ENCODE measurements at places on chromosomes 7 and 10.

DNA sequence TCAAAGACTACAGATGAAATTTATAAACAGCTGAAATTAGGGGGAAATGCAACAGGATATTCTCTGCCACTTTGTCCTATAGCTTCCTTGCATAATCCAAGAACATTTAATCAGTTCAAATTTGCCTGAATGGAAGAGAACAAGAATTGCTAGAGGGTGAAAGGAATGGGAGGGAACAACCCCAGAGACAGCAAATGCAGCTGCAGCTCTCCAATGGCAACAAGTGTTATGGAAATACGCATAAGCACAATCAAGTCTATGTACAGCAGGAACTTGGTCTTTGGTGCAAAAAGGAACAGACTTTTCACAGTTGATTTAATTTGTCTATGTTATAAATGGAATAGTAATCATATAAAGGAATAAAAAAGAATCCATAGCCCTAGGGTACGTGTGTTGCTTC lies 269.0 kb upstream of the ETV1 start:
- H3K27ac ChIP-seq = no peak overlapping the region
- no peak overlapping the region for H3K4me3 ChIP-seq
- H3K36me3 ChIP-seq = no peaks in the 10 kb centered on the region
- no peaks in the 10 kb centered on the region for H3K4me1 ChIP-seq

DNA sequence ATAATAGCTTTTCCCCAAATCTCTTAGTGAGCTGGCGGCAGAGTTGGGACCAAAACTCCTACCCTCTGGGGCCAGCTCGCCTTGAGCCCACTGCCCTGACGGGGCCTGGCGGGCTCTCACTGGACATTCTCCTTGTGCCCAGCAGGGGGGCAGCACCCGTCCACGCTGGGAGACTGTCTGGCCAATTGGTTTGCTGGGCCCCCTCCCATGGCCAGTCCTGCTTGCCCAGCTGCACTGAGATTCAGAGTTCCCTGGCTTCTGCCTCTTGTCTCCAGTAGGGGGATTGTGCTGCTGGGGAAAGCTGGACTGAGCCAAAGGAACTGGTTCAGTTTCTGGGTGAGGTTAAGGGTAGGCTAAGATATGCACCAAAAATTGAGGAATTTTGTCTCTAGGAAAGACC lies 59.8 kb downstream of the RAMP3 start:
- no peak overlapping the region for H3K4me3 ChIP-seq
- H3K27ac ChIP-seq = no peak overlapping the region
- no peaks in the 10 kb centered on the region for H3K36me3 ChIP-seq
- peaks cover 3% of the 10 kb centered on the region for H3K27me3 ChIP-seq
- no peak for DNase-seq
- no peaks in the 10 kb centered on the region for H3K4me1 ChIP-seq

DNA sequence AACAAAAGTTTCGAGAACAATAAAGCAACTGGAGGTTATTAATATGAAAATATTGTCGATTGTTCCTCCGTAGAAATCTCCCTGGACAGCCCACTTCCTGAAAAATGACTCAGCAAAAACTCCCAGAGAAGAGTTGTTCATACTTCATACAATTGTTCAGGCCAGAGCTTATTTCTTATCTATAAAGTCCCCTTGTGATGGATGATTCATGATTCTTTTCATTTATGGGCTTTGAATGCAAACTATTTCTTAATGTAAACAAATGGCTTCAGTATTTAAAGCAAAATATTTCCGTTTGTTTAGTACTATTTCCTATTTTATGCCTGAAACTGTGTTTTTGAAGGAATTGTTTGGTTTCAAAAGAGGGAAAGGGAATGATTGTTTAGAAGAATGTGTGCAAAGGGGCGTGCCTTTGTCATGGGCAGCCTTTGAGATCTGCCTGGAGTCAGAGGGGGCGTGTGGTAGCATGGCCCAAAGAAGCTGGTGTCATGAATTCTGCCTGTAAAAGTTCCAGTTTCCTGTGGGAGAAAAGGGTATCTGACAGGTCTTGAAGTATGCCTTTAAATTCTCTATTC lies 26.2 kb upstream of the EXOC6 start:
- H3K27me3 ChIP-seq = no peaks in the 10 kb centered on the region
- peaks cover 55% of the 10 kb centered on the region for H3K4me1 ChIP-seq
- H3K27ac ChIP-seq = peak overlapping the region; percentile 97
- H3K4me3 ChIP-seq = no peak overlapping the region
- no peaks in the 10 kb centered on the region for H3K36me3 ChIP-seq

DNA sequence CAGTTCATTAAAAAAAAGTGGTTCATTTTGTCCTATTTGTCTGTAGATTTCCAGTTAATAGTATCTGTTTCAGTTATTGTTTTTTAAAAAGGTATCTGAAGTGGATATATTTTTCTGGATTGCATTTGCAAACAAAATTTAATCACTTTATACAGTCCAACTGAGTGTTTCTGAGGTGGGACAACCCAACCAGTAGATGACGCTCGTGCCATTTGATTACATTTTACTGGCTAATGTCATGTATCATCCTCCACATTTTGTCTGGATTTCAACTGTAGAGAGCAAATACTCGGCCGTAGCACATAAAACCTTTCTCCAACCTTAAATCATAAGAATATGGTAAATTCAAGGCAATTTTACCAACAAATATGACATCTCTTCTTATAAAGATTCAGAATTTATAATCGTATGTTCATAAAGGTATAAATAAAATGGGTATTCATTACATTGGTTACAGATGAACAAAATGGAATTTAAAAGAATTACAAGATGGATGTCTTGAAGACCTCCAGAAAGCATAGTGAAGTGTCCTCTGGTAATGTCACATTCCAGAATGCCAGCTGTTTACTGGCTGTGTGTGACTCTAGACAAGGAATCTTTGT lies 789.0 kb downstream of the PHTF2 start:
- no peak for DNase-seq
- H3K4me1 ChIP-seq = no peaks in the 10 kb centered on the region

DNA sequence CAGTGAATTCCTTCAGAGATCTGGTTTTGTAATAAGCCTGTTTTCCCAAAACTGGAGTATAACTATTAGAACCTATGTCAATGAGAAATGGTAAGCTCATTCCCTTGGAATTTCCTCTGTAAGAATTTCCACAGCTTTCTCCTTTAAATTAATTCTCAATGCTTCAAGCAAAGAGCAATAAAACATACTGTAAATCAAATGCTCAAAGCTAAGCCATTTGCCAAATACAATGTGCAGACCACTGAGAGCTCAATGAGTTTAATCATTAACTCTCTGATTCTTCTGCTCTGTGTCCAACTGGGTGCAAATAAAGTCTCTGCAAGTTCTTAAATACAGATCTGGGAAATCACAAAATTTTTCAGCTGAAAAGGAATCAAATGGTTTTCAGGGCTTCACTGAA lies 227.6 kb upstream of the IMMP2L start:
- no peak overlapping the region for H3K4me3 ChIP-seq
- H3K4me1 ChIP-seq = no peaks in the 10 kb centered on the region
- H3K27me3 ChIP-seq = no peaks in the 10 kb centered on the region
- peak; percentile 28 for DNase-seq
- no peak overlapping the region for H3K27ac ChIP-seq
- H3K36me3 ChIP-seq = peaks cover 22% of the 10 kb centered on the region

DNA sequence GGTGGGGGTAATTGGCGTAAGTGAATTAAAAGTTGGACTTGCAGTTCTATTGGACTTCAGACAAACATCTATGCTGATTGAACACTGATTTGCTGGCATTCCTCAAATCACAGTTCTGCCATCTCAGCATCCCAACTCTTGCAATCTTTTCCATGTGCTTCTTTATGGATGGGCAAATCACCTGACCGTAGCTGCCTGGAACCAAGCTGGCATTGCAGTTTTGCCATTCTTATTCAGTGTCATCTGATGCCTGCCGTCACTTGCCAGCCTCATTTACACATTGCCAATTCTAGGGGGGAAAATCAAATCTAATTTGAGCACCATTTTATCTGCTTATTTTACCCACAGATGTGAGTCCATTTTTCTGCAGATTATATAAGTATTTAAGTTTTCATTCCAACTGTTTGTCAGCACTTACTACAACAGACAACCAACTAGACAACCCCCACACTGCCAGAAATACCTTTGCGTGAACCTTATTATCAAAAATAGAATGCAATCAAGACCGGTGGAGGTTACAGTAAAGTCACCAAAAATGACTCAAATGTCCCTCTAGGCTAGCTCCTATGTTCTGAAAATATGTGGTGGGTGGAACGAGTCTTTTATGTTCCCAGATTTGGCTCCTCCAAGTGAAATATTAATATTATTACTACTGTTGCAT lies 172.3 kb upstream of the CTBP2 start:
- H3K27ac ChIP-seq = no peak overlapping the region
- no peaks in the 10 kb centered on the region for H3K27me3 ChIP-seq
- H3K4me3 ChIP-seq = no peak overlapping the region
- DNase-seq = no peak
- H3K4me1 ChIP-seq = no peaks in the 10 kb centered on the region
- H3K36me3 ChIP-seq = no peaks in the 10 kb centered on the region

Data from endothelial cell of umbilical vein (primary cell).